ENCODE measurements at places on chromosomes 6 and 20.
A peak's percentile ranks its signal among the peaks of the same experiment; 100 is the strongest.

DNA sequence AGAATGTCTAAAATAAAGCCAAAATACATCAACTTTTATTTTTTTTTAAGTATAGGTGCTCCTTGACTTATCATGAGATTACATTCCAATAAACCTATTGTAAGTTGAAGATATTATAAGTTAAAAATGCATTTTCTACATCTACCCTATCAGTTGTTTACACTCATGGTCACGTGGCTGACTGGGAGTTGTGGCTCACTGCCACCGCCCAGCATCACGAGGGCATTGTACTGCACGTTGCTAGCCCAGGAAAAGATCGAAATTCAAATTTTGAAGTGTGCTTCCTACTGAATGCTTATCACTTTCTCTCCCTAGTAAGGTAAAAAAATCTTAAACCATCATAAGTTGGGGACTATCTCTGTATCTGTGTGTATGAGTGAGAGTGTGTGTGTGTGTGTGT is 126.6 kb upstream of the RIN2 start:
- DNase-seq, result no peak

GRCh38 chr6:105740946-105741645 is 338.2 kb upstream of the PREP start:
- DNase-seq, result no peak

DNA sequence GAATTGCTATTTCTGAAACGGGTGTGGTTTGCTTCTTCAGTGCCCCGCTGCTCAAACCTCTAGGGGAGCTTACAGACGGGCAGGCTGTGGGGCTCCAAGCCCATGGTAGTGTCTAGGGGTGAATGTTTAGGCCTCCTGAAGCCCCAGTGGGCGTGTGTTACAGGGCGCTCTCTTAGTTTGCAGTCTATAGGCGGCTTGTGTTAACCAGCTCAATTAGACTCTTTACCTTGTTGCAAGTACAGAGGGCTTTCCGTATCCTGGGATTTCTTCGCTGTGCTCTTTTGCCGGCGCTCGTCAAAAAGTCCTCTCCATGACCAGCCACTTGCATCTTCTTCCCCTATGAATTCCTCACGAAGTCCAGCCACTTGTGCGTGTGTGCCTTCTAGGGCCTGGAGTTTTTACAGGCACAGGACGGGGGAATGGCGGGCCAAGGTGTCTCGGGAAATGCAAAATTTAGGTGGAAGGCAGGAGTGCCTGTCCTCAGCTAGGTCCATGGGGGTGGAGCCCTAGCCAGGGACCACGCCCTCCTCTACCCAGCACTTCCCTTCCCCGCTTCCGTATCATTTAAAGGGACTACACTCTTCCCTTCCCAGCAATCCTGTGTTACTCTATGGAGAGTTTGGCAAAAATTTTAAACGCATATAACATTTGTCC is 94.5 kb downstream of the HTR1B start:
- peak; percentile 9 for DNase-seq

GRCh38 chr6:110688661-110689268 is 126.5 kb downstream of the CDK19 start:
- DNase-seq, result no peak

Measured in NCI-H446 treated with DMSO at 0.1 percent for 48 hours (cell line).